Dermis blood vessel endothelial cell (primary cell): ENCODE measurements at places on chromosomes 5 and 9. TPM values are rescaled to one million over a fixed set of nuclear protein-coding genes. Genes with fewer than 3 reads are reported as not detected.

The TAF11L14 gene
- total RNA-seq = not detected in 2 replicates

- no peak for DNase-seq
These were observed 224.1 kb upstream of the RASEF start for GRCh38 chr9:83287021-83287420.

GRCh38 chr5:138911441-138911840 lies 36.3 kb upstream of the LRRTM2 start:
- DNase-seq = no peak

- no peak for DNase-seq
These were observed 229.1 kb downstream of the MTRR start for GRCh38 chr5:8098081-8098480.
